ENCODE measurements at places on chromosomes 3 and 15.
A peak's percentile ranks its signal among the peaks of the same experiment; 100 is the strongest.

DNA sequence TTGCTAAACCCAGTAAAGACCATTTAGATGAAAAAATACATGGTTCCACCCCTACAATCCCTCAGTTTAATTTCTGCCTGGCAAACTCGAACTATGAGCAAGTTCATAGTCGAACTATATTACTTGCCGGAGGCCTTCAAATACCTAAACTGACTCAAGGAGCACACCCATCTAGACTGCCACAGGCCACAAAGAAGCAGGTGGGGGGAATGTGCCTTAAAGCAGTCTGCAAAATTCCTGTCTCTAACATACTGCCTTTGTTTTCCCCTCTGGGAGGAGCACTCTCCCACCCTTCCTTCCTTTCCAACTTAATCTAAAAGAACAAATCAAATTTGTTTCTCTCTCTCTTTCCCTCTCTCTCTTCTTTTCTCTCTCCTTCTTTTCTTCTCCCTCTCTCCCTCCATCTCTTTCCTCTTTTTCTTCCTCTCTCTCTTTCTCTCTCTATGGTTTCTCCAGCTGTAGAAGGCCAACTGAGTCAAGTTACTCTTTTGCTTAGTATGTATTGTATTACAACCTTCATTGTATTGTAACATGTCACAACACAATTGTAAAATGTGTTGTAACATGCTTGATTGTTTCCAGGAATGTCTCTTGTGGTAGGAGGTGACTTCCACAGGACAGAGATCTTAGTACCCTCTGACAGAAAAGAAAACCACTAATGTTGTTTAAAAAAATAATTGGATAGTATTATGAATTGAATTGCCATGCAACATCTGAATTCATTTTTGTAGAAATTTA is 496.3 kb downstream of the ROBO2 start:
- no peak for DNase-seq

DNA sequence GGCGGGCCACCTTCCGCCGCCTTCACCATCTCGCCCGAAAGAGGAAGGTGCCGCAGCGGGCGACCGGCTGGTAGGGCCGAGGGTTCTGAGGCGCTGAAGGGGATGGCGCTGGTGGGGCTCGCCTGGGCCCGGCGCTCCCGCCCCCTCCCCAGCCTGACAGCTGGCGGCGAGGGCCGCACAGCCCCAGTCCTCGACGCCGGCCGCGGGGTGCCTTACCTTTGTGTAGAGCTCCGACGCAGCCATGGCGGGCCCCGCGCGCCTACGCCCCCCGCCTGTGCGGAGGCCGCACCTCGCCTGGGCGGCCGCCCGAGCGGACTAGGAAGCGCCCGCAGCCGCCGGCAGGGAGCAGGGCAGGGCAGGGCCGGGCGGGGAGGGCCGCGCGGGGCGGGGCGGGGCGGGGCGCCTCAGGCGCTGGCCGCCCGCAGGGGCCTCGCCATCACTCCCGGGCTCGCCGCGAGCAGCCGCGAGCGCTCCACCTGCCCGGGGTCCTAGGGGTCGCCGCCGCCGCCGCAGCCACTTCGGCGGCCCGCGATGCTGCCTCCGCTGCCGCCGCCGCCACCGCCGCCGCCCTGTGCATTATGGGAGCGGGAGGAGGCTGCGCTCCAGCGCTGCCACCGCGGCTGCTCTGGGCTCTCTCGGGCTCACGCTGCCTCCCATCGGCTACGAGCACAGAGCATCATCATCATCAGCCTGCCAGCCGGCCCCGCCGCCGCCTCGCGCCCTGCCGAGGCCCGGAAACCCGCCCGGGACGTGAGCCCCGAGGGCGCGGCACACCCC is at the start of gene MYO5A:
Gene MYO5A (minus strand): TSS at position 317 of the 777 bp plus-strand sequence. CDS start 74 bp downstream, at position 243.
- DNase-seq = peak; percentile 87

GRCh38 chr15:96029172-96029571 is 301.3 kb upstream of the NR2F2 start:
- DNase-seq = no peak

DNA sequence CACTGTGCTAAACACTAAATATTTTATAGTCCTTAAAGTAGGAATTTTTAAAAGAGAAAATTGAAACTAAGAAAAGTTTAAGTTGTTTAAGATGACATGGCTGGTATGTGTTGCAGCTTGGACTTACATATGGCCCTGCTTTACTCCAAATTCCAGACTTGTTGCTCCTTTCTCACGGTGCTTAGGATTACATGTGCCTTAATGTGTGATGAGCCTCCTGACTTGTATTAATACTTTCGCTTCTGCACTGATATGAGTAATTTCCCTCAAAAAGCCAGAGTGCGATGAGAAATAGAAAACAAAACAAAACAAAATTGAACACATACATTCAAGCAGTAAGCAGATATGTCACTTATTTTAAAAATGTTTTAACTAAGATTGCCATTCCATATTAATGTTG is 250.2 kb downstream of the VGLL3 start:
- DNase-seq = no peak

DNA sequence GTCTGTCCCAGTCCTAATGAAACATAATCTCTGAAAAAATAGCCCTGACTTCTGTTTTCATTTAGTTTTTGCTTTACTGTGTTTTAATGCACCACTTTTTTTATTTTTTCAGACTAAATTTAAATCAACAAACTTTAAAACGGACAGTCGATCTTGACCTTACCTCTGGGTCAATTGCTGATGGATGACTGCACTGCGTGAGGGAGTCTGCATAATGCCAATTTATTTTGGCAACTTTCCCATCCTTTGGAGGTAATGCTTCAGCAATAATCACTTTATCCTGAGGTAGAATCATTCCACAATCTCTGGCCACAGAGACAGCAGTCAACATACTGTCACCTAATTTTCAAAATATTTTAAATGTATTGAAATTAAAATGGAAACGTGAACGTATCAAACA is 32.5 kb upstream of the GP5 start:
- DNase-seq = no peak

GRCh38 chr15:37220949-37221670 is 120.8 kb upstream of the MEIS2 start:
- no peak for DNase-seq

DNA sequence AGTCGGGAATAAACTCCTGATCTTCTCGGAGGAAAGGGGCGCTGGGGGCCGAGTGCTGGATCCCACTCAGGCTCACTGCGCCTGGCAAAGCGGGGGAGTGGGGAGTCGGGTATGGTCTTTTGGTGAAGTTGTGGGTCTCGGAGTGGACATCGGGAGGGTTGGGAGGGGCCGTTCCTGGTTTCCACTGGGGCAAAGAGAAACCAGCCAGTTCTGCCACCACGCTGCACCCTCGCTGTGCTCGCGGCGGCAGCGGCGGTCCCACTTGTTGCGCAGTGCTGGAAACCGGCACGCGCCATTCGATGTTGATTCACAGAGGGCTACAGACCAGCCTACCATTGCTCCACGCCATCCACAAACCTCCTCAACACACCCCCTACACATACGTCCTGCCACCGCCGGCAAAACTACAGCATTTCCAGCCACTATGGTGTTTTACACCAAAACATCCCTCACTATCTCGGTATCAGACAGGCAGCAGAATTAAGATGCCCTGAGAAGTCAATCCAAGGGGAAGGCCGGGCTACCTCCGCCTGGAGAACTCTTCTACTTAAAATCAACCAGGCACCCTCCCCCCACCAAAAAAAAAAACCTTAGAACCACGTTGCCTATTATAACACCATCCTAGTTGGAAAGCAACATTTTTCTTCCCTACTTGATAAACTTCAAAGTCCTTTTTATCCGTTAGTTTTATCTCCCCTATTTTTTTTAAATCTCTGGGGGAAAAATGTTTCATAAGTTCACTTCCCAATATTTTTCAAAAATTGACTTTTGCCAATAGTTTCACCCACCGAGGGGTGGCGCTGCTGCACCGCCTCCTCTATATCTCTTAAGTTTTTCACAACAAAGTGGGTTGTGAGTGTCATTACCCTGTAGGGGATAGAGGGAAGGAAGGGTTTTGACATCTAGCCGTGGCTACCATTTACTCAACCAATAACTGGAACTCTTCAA is 3.6 kb downstream of the BCL6 start:
- peak; percentile 78 for DNase-seq

DNA sequence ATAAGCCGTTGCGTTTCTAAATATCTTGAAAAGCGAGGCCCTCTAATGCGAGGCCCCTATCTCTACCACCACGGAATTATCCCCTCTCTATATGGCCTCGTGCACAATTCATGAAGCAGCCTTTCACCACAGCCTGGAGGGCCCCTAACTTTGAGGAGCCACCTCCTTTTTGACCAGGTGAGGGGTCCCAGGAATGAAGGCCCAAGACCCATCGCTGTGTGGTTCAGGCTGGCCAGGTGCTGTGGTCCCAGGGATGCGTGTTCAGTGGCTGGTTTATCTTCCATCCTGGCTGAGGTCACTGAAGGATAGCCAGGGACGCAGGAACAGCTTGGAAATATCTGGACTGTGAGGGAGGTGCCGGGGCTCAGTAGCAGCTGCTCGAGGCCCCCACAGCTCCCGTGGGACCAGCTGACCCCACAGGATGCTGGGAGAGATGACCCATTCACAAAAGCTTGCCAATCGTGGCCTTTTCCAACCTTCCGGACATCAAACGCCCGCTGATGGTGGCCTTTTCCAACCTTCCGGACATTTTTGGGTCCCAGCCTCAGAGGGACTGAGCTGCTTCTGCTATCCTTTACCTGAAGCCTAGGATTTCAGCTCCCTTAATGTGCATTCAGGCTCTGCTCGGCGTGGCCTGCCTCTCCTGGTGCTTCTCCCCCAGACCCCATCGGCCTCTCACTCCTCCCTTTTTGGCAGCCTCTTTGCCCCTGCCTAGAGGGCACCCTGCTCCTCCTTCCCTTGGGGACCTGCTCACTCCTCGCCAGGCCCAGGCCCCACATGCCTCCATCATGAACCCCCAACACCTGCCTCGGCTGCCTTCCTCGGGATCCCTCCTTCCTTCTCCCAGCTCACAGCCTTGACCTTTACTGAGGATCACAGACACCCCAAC is 140.9 kb downstream of the CHSY1 start:
- DNase-seq = no peak

GRCh38 chr3:196227629-196228493 is 11.5 kb downstream of the SLC51A start:
- DNase-seq = no peak

DNA sequence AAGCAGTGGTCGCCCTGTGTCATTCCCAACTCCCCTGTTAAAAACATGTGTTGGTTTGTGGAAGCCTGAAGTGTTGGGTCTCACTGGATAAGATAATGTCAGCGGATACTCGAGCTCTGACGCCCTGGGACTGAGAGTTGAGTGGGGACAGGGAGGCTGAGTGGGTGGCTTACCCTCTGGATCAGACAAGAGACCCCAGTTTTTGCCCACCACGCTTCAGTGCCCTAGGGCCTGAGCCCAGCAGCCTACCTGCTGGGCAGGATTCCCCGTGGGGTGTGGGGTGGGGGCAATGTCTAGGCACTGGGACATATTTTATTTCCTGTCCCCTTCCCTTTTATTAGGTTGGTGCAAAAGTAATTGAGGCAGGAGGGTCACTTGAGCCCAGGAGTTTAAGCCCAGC is 75.0 kb downstream of the SMAD6 start:
- DNase-seq = no peak

GRCh38 chr3:156776871-156777270 is 49.3 kb upstream of the LEKR1 start:
- DNase-seq = no peak

DNA sequence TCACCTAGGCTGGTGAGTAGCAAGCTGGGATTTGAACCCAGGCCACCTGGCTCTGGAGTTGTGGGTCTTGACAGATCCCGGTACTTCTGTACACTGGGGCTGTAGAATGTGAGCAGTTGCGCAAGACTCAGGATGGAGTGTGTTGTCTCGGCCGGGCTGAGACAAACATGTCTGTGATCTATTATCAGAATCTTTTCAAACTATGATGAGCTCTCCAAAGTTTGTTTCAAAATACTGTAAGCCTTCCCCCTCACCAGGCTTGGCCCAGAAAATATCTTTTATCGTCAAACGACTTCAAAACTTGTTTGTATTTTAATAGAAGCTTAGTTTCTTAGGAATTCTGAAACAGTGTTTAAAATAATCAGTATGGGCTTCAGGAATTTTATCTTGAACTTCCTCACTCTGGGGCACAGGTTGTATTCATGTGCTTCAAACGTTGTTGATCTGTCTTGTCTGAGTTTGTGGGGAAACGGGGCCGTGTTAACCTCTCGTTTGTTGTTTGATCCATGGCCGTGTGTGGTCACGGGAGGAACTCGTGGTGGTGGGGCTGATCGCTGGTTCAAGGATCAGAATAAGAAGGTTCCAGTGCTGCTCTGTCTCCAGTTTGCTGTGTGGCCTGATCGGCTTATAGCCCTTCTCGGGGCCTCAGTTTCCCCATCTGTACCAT is 40.3 kb upstream of the TFRC start:
- DNase-seq = no peak

DNA sequence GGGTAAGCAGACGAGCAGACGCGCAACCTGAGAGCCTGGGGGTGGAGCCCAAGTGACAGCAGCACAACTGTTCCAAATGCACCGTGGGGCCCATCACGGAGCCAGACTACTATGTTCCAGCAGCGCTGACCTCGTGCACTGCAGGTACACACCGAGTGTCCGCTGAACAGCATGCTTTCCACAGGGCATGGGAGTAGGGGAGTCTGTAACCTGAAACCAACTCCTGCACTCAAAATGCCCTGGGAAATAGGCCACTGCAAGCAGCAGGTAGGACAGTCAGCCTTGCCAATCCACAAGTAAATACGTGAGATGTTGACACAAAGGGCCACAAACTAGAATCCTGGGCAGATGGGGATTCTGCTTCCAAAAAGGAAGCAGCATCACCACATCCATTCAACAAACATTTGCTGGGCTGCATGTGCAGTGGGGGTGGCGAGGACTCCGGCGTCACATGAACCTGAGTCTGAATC is 73.9 kb downstream of the TBC1D2B start:
- DNase-seq = no peak

- no peak for DNase-seq
Measured at GRCh38 chr3:71112576-71112975, 471.0 kb downstream of the FOXP1 start.

GRCh38 chr3:31102196-31102879 is 207.9 kb upstream of the GADL1 start:
- no peak for DNase-seq

DNA sequence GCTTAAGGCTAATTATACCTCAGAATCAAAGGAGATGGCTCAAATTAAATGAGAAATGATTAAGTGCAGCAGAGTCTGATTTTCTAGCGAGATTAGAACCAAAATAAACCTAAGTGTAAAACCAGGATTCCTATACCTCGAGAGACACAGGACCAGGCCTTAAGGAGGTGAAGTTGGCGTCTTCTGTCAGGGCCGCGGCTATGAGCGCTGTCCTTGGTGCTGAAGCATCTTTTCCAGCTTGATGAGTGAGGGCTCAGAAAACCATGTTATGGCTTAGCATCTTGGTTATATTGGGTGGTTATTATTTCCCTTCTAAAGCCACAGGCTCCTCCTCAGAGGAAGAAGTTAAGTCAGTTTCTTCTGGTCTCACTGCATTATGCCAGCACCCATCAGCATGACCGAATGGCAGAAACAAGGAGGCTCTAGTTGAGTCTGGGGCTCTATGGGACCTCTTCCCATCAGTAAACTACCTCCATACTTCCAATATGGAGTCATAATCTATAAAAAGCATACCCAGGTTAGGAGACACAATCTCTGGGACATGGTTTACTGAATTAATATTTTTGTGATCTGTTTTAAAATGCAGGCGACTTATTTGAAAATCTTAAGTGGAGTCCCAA is 120.1 kb upstream of the NMNAT3 start:
- DNase-seq = no peak
